Activated CD8-positive, alpha-beta memory T cell treated with anti-CD3 and anti-CD28 coated beads for 1 hour (primary cell): ENCODE measurements at places on chromosomes 13 and 19.

- DNase-seq = no peak
Observed at GRCh38 chr19:45884682-45885555, 1.0 kb downstream of the IRF2BP1 start.

GRCh38 chr19:38527466-38528136 is 90.2 kb downstream of the MAP4K1 start:
- DNase-seq = no peak

- no peak for DNase-seq
Observed at GRCh38 chr19:38076337-38076736, 147.7 kb downstream of the DPF1 start.

GRCh38 chr19:10228920-10229319 is 2.2 kb downstream of the S1PR2 start:
- DNase-seq = no peak

DNA sequence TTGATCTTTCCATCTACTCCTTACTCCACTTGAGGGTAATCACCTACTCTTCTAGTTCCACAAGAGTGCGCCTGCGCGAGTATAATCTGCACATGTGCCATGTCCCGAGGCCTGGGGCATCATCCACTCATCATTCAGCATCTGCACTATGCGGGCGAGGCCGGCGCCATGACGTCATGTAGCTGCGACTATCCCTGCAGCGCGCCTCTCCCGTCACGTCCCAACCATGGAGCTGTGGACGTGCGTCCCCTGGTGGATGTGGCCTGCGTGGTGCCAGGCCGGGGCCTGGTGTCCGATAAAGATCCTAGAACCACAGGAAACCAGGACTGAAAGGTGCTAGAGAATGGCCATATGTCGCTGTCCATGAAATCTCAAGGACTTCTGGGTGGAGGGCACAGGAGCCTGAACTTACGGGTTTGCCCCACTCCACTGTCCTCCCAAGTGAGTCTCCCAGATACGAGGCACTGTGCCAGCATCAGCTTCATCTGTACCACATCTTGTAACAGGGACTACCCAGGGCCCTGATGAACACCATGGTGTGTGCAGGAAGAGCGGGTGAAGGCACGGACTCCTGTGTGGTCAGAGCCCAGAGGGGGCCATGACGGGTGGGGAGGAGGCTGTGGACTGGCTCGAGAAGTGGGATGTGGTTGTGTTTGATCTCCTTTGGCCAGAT is 2.7 kb upstream of the KLK2 start:
- no peak for DNase-seq

DNA sequence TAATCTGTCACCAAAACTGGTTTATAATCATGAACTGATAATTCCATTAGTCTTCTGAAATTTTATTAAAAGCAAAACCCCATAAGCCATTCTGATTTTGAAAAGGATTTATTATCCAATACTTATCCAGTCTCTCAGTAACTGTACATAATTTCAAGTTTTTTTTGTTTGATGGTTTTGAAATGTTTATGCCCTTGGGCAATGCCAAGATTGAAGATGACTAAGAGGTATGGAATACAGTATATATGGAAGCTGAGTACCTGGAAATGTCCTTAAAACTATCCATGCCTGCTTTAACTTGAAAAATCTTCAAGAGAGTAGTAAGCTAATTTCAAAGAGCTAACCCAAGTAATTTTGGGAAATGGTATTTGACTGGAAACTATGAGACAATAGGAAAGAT is 1.8 kb upstream of the NEK5 start:
- no peak for DNase-seq

DNA sequence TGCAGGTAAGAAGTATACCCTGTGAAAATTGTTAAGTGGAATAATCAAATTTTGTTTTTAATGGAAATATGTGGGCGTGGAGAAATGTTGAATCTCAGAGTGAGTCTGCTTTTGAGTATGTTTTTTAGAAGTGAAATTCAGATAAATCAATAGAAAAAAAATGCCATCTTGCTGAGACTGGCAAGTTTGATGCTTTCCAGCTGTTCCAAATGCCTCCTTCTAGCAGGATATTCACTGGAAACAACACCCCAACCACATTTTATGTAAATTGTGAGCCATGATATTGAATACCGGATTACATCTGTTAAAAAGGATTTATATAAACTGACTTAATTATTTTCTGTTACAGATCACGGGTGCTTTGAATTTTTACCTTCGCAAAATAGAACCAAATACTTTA is 115.4 kb downstream of the ITGBL1 start:
- no peak for DNase-seq

DNA sequence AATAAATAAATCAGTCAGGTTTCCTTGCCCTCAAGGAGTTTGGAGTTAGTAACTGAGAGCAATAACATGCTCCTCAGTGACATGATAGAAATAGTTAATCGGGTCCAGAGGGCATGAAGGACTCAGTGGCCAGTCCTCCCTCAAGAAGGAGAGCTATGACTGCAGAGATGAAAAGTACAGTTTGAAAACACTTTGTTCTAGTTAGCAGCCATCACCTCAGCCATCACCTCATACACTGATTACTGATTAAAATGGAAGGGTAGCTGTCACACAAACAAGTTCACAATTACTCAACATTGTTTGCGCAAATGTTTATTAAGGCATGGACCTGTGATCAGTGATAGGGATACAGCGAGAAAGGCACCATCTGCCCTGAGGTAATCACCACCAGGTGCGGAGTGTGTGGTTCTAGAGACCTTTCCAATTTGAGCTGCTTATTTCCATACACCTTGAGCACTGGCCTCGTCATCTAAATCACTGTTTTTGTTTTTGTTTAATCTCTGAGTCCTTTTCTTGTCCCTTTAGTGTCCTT is 85.3 kb upstream of the RAP2A start:
- DNase-seq = no peak

- DNase-seq = no peak
Observed at GRCh38 chr13:111659219-111659775, 338.9 kb downstream of the TEX29 start.

DNA sequence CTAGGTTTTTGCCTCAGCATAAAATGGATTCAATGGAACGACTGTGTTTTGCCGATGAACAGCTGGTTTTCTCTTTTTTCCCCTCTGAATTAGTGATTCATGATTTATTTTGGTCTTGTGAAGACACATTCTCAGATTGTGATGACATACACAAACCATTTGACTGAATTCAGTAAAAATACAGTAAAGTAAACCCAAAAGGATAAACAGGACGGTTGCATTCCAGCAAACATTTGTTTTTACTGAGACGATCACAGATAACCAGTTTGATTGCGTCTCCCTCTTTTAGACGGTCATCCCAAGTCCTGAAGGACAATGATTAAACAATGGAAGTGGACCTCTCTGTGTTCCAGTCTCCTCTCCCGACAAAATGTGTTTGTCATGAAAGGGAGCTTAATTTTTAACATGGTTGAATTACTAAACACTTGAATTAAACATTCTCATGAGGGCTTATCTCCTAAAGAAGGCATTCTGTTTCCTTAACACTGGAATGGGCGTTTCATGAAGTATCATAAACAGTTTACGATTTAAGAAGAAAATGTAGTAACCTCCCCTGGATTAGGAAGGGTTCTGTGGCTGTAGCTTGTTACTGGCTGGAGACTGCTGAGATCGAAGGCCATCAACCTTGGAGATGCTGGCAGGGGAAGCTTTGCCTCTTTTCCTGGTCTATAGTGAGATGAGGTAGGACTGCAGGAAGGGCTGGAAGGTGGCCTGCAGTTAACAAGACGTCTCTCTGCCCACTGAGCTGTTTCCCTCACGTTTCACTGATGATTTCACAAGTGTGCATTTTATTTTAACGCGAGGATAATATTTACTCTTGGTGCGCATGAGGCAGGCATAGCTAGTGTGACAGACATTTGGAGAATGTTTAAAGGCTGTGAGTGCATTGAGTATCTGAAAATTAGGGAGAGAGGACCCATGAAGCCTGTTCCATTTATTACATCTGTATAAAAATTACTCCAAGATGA is 457.9 kb downstream of the FGF9 start:
- DNase-seq = no peak

GRCh38 chr13:114132419-114133121 is at the start of gene RASA3:
RASA3 (minus strand) TSS chr13:114132623; CDS start chr13:114132489, 134 bp downstream.
- no peak for DNase-seq

DNA sequence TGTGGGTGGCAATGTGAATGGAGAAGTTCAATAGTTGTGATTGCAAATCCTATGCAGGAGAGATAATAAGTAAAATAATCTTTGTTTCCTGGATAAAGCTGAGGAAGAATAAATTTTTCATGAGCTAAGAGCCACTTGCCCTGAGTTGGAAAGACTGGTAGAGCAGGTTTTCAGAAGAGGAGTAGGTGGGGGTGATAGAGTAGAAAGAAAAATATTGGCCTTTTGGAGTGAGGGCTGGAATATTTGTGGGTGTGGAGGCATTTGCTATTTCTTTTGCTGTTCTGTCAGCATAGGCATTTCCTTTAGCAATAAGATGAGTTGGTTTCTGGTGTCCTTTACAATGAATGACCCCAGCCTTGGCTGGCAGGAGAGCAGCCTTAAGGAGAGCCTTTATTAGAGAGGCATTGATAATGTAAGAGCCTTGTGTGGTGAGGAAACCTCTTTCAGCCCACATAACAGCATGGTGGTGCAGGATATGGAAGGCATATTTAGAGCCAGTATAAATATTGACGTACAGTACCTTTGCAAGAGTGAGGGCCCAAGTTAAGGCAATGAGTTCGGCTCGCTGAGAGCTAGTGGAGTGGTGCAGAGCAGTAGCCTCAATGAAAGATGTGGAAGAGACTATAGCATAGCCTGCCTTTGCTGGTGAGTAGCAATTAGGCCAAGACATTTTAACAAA is 11.6 kb upstream of the ZNF431 start:
- no peak for DNase-seq

DNA sequence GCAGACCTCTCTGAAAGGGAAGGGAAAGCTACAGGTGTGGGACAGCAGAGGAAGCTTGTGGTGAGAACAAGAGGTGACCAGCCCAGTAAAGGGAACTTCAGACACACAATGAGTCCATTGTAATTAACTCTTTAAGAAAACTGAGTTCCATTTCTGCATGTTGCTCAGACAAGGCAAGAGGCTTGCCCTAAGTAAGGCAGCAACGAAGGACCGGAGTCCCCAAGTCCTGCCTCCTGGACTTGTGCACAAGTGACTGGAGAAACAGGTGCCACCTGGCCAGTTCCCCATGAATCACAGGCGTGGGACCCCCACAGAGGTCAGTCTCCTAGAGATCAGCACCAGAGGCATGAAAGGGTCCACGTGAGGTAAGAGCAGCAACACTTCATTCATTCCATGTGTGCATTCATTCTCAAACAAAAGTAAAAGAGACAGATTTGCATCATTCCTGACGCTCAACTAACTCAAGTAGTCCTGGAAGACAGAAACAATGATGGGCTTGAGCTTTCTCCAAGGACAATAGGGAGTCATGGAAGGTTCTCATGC is 14.7 kb upstream of the SIGLEC6 start:
- no peak for DNase-seq

DNA sequence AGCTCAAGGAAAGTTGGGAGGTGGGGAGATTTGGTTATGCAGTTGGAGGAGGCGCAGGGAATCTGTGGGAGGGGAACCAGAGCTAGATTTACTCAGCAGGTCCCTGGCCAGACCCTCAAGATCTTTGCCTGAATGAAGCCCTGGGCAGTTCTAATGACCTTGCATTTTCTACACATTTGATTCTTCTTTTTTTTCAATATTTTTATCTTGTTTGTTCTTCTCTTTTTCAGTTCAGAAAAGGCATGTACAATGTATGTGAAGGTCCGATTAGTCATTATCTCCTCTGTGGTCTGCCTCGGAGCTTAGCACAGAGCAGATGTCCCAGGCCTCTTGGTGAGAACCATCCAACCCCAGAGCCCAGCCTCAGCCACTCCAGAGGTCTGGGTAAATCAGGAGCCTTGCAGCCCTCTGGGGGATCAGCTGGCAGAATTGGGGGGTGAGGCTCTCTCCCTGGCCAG is 24.2 kb downstream of the SERP2 start:
- DNase-seq = no peak
